ENCODE measurements at places on chromosomes 2 and 18.

- peak; percentile 13 for DNase-seq
These were observed 210.8 kb upstream of the SMIM21 start for GRCh38 chr18:75638223-75638775.

- no peak for DNase-seq
These were observed 135.1 kb downstream of the CHST9 start for GRCh38 chr18:27049969-27050368.

DNA sequence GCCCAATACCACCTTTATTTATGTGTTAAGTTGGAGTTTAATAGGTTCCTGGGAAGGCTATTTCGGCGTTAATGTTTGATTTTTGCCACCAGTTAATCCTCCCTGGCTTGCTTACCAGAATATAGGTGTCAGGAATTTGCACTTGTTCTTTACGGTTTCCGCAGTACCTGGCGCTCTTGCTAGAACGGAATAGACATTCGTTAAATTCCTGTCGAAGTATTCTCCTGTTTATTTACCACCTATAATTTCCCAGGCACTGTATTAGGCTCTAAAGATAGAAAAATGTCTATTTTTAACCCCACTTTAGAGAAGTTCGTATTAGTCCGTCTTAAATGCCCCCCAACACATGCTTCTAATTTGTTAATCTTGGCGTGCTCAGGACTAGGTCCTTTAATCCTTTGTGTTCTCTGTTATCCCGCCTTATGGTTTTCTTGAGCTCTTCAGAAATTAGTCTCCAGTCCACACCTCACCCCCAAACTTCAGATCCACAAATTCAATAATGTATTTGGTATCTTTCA, 575 bp downstream of the CCDC150 start:
- DNase-seq, result no peak

- DNase-seq, result no peak
These were observed 183.4 kb downstream of the GALR1 start for GRCh38 chr18:77433076-77433475.

GRCh38 chr2:19216676-19217602, 141.5 kb downstream of the OSR1 start:
- no peak for DNase-seq

DNA sequence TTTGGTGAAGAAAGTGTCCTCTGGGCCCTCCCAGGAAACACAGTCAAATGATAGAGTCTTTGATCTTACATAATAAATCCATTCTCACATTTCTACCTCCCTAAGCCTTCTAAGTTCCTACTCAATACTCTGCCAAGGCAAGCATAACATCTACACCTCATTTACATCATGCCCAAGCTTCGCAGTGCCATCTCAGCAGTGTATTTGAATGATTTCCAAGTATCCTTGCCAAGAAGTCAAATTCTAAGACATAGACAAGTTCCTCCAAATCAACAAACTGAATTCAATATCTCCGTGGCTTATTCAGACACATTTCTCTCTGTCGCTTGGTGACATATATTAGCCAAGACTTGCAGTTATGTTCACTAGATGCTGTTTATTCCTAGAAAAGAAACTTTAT, 8.1 kb upstream of the MLPH start:
- DNase-seq, result no peak

- DNase-seq, result no peak
These were observed 153.4 kb downstream of the TNS1 start for GRCh38 chr2:217849154-217849975.

DNA sequence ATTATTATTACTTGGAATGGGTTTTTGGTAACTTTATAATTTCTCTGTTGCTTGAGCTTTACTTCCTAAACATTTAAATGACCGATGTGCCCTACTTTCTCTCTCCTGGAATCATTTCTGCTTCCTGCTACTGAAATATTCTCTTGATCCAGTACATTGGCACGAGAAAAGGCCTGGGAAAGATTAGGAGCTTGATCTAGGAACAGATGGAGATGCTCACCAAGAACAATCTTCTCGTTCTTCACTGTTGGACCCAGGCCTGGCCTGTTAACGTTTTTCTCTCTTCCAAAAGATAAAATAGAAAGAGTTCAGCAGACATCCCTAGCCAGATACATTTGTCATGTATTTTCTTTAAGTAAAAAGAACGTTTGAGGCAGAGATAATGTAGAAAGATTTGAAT, 1356.8 kb upstream of the CRIM1 start:
- no peak for DNase-seq

- DNase-seq, result no peak
These were observed 29.1 kb upstream of the RNU4ATAC start for GRCh38 chr2:121501554-121501953.

- no peak for DNase-seq
These were observed 34.6 kb downstream of the ZBTB7C start for GRCh38 chr18:48374423-48375149.

DNA sequence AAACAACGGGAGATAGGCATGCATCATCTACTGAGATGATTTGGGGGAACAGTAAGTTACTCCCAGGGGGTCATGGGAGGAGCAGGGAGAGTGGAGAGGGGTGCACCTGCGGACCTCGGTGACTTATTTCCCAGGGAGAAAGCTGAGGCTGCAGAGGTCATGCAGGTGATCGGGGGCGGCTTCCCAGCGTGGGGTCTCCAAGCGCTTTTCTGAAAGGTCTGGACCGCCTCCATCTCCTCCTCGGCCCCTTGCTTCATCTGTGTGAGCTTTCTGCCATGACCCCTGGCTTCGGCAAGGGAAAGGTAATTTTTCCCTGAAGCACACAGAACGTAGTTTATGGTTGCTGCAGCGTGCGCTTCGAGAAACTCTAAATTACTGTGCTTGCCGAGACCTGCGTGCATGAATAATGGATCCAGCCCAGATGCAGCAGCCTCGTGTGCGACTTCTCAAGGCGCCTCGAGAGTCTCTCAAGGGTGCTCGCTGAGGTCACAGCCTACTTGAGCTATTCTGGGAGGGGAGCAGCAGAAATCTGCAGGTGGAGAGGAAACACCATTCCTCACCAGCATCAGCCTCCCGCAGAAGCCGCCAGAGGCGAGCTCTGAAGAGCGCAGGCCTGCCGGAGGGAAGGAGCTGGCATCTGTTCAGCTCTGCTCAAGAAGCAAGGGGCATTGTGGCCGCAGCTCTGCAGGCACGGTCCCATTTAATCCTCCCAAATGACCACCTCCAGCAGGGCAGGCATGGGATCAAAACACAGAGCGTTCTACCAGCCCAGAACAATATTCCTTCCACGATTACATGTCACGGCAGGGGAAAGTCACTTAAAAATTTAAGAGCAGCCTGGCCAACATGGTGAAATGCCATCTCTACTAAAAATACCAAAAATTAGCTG, 308.4 kb upstream of the MYT1L start:
- DNase-seq, result no peak

GRCh38 chr2:119389615-119390306, 23.0 kb downstream of the DBI start:
- no peak for DNase-seq

DNA sequence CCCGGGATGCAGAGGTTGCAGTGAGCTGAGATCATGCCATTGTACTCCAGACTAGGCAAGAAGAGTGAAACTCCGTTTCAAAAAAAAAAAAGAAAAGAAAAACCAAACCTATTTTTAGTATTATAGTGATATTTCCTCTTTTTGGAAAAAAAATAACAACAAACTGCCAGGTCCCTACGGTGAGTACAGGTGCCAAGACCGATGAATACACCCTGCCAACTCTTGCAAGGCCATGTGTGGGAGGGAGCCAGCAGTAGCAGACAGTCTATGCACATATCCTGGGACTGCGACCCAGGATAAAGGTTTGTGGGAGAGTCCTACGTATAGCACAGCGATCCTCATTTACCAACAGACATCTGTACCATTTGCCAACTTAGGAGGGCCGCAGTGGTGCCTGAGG, 69.6 kb upstream of the DNMT3A start:
- no peak for DNase-seq

GRCh38 chr18:43393174-43393573, 115.9 kb upstream of the SYT4 start:
- no peak for DNase-seq

DNA sequence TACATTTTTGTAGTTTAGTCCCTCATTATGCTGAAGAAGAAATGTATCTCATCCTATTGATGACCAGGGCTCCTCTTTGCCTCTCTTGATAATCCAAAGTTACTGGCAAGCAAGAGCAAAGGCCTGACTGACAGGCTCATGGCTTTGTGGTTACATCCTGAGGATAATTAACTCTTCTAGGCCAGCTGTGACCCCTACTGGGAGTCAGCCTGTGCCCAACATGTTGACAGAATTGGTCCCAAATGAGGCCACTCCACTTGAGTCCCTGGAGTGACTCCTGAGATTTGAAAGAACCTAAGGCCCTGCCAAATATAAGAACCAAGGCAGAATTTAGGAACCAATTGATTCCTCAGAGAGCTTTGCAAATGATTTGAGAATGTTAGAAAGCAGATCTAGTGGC, 973.8 kb upstream of the CELF4 start:
- DNase-seq, result no peak

DNA sequence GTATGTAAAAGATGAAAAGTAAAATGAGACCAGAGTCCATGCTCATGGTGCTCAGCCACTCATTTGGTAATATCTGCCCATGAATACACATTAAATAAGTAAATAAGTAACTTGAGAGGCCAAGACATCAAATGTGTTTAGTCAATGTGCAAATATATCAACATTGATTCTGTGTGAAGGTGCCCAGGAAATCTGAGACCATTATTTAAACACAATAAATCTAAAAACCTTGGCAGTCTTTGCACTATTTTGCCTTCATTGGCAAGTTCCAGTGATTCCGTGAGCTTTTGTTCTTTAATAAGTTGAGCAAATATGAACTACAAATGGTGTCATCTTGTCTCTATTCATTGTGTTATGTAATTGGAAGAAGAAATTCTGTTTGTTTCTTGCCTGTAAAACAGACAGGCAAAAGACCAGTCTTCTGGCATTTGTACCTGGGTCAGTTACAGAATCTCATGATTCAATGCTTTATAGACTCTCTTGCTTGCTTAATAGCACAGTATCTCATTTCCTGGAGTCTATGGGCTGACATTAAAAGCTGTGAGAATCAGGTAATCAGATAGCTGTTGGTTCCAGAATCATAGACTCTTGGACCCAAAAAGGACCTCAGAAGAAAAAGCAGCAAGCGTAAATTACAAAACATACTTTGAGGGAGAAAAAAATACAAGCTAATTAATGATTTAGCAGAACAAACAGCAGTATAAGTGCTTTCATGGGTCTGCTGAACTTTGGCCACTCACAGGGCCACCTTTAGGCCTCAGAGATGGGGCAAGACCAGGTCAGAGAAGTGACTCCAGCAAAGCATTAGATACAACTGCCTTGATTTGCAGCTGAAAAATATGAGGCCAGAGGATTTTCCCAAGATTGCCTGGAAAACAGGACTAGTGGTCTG, 20.0 kb upstream of the SERPINB3 start:
- DNase-seq, result no peak

GRCh38 chr2:16860627-16861026, 195.0 kb upstream of the CYRIA start:
- DNase-seq, result no peak

DNA sequence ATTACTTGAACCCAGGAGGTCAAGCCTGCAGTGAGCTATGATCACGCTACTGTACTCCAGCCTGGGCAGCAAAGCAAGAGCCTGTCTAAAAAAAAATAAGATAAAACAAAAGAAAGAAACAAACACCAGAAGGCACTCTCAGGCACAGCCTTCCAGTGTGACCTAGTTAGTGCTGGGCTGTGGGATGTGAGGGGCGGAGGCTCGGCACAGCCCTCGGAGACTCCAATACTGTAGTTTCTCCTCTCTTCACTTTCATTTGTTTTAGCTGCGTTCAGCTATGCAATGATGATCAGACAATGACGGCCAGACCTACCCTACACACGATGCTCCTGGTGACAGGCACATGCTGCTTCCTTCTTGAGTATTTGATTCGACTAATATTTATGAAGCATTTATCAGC, 127.7 kb downstream of the SOCS6 start:
- DNase-seq, result no peak
